ENCODE measurements at places on chromosomes 5 and 9. TPM values are rescaled to one million over a fixed set of nuclear protein-coding genes. Genes with fewer than 3 reads are reported as not detected.

ACOT12 gene
- total RNA-seq = not detected

GPRIN1 gene
- 0.94 TPM for total RNA-seq

ZNF474 gene
- total RNA-seq = not detected

EQTN gene
- total RNA-seq = 2.3 TPM

NSUN2 gene
- total RNA-seq = 56.7 TPM

MSX2 gene
- 2.1 TPM for total RNA-seq

SH3TC2 gene
- 0.70 TPM for total RNA-seq

NIPAL4 gene
- not detected for total RNA-seq

INSL4 gene
- not detected for total RNA-seq

SLC23A1 gene
- total RNA-seq = 1.7 TPM

GABRB2 gene
- 3.2 TPM for total RNA-seq

SLC34A1 gene
- not detected for total RNA-seq

PAEP gene
- not detected for total RNA-seq

CEP120 gene
- total RNA-seq = 30.5 TPM

C9orf153 gene
- total RNA-seq = not detected

ZDHHC11B gene
- total RNA-seq = 46.0 TPM

Measured in Peyer's patch (tissue), 4 donors.